ENCODE measurements at places on chromosomes 1 and 21.

DNA sequence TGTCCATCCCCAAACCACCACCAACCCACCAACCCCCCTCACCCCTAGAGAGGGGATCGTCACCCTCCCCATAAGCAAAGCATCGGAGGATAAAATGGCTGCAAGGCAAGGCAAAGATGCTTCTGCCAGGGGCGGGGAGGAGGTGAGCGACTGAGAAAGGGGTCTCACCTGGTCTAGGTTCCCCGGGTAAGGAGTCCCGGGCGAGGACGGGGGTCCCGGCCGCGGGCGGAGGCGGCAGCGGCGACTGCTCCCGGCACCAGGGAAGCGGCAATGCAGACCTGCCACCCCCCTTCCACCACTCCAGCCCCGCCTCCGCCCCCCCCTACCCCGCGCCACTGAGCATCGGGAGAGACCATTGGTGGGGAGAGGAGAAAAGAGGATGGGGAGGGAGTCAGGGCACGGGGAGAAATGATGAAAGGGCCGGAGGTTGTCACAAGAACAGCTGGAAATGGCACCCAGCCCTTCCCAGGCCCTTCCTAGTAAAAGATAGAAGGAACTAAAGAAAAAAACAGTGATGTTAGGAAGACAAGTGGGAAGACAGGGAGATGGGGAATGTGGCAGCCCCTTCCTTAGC is at the start of gene SV2A:
TSS of gene SV2A (minus strand) at position 274 of the 574 bp plus-strand sequence. CDS start 4,004 bp downstream, outside the sequence.
- DNase-seq: no peak

- DNase-seq: peak; percentile 16
These were observed 96.7 kb upstream of the TRABD2B start for GRCh38 chr1:48093696-48094528.

GRCh38 chr1:207831517-207832327 is 79.2 kb downstream of the CD34 start:
- DNase-seq: no peak

DNA sequence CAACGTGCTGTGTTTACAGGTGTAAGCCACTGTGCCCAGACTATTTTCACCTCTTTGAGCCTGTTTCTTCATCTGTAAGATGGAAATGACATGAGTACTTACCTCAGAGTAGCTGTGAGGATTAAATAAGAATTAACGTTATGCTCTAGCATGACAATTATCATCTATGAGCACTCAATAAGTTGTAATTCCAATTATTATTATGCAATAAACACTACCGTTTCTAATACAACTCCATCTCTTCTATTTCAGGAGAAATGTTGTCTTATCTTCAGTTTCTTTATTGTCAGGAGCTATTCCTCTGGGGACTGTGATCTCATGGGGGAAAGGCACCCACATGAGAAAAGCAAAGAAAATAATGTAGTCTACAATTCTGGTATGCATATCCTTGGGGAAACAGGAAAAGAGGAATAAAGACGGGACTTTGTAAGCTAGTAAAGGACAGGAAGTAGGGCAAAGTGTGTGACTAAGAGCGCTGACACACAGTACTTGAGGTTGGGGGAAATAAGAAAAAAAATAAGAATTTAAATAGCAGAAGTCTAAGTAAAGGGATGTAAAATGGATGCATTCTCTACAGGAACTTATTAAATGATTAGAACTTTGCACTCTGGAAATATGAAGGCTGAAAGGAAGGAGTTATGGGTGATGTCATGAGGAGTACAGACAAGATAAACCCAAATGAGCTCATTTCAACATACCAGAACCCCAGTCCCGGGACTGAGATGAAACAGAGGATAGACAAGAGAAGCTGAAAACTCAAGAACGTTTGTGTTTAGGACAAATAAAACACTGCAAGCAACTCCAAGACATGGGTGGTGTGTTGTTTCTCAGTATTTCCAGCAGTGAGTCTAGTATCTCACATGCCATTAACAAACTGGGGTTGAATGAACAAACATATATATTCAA is 9.8 kb downstream of the PHC2 start:
- DNase-seq: no peak
